Fibroblast of the aortic adventitia (primary cell): ENCODE measurements at places on chromosomes 11 and 22. TPM values are rescaled to one million over a fixed set of nuclear protein-coding genes. Genes with fewer than 3 reads are reported as not detected.

The KREMEN1 gene
- 2.5 and 5.7 TPM in 2 replicates for total RNA-seq

The SLC17A6 gene
- total RNA-seq, result not detected in 2 replicates

DNA sequence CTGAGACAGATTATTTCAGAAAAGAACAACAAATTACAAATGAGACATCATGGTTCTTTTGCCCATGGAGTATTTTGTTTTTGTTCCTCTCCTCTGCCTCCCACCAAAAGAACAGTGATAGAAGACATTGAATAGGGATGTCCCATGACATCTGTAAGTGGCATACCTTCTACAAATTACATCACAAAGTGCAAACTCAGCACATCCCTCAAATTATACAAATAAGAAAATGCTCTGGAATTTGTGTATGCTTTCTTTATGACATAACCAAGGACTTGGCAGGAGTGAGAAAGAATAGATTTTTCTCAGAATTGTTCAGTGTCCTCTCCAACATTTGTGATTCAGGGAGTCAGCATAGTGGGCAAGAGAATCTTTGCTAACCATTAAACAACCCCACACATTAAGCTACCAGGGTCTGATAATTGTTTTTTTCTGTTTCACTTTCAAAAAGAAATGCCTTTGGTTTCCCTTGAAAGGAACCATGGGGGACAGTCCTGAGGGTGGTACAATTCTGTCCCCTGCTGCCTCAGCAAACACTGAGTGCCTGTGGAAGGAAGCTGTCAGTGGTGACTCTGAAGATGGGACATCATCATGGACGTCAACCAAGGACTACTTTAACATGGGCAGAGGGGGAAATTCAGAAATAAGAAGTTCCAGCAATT, 430.3 kb downstream of the AASDHPPT start:
- peak; percentile 10 for DNase-seq

DNA sequence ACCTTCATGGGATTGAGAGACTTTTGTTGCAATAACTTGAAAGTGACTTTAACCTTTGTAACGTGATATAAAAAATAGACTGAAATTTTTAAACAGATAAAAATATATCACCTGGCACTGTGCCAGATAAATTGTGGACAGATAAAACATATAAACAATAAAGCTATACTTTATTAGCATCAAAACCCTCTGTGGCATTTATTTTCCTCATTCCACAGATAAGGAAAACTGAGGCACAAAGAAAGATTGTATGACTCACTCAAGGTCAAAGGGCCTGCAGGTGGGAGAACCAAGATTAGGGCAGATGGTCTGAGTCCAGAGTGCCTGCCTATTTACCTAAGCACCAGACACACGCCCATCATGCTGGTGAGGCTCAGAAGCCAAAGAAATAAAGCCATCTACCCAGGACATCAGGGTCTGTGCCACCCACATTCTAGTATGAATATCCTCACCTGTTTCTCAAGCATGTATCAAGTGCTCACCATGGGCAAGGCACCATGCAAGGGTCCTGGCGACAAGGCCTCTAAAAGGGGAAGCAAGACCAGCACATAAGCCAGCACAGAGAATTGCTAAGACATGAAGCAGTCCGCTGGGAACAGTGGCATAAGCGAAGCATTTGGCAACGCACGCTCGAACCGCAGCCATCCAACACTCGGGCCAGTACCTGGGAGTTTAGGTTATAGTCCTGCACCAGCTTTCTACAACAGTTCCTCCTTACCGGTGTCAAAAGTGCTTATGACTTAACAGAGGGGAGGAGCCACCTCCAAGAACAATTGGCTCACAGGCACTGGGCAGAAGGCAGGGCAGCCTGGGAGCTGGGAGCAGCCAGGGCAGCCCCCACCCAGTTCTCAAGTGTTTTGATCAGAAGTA, 17.6 kb downstream of the MYH9 start:
- DNase-seq, result peak; percentile 62

- DNase-seq, result no peak
Observed at GRCh38 chr11:11752679-11753078, 89.1 kb upstream of the USP47 start.
